Fibroblast of skin of scalp (primary cell): ENCODE measurements at places on chromosomes 3 and 15.

GRCh38 chr15:58547628-58548307, 116.0 kb downstream of the LIPC start:
- DNase-seq = no peak

- DNase-seq = no peak
Observed at GRCh38 chr3:107973152-107973551, 117.7 kb downstream of the CD47 start.

DNA sequence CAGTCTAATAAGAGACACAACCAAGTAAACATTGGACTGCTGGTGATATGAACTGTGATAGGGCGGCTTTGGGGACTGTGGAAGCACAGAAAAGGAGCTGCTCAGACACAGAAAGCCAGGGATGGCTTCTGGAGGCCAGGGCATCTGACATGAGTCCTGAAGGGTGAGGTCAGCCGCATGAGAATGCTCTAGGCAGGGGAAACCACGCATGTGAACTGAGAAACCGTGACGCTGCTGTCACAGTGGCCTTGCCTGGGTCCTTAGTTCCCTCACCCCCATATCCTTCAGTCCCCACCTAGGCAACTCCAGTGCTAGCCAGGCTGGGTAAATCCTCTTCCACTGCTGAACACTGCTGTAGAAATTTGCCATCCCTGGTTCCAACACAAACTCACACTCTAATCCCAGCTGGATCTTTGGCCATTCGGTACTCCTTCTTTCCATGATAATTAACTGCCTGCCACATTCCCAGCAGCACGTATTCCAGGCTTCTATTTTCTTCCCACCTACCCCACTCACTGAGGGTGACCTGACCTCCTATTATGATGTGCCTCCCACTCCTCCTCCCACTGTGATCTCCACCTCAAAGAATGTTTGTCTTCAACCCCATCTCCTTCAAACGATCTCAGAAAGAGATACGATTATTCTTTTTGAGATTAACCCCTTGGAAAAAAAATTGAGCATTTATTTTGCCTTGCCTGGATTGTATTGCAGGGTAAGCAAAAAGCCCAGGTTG, 31.4 kb downstream of the CRYGS start:
- no peak for DNase-seq

DNA sequence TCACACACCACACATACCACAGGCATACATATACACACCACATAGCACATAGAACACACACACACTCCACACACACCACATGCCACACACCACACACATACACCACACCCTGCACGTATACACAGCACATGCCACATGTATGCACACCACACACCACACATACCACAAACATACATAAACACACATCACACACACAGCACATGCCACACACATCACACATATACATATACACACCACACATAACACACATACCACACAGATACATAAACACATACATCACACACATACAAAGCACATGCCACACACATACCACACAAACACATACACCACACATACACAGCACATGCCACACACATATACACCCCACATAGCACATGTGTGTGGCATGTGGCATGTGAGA, 171.1 kb downstream of the OR4M2 start:
- no peak for DNase-seq

- DNase-seq = peak; percentile 79
Observed at GRCh38 chr15:43516185-43516584, 1.2 kb upstream of the MAP1A start.

DNA sequence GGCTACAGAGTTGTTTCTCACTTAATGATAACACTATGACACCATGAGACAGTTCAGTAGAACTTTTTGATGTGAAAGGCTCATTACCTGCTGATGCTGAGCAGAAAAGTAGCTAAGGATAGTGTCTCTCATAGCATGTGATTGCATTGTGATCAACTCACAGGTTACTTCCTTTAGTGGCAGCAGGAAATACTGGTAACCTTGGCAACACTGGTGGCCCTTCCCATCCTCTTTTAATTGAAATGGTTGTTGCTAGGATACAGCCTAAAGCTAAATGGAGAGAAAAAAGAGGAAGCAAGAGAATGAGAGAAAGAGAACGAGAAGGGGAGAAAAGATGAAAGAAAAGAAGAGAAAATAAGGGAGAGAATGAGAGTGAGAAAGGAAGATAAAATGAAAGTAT, 204.7 kb upstream of the GAP43 start:
- DNase-seq = no peak

DNA sequence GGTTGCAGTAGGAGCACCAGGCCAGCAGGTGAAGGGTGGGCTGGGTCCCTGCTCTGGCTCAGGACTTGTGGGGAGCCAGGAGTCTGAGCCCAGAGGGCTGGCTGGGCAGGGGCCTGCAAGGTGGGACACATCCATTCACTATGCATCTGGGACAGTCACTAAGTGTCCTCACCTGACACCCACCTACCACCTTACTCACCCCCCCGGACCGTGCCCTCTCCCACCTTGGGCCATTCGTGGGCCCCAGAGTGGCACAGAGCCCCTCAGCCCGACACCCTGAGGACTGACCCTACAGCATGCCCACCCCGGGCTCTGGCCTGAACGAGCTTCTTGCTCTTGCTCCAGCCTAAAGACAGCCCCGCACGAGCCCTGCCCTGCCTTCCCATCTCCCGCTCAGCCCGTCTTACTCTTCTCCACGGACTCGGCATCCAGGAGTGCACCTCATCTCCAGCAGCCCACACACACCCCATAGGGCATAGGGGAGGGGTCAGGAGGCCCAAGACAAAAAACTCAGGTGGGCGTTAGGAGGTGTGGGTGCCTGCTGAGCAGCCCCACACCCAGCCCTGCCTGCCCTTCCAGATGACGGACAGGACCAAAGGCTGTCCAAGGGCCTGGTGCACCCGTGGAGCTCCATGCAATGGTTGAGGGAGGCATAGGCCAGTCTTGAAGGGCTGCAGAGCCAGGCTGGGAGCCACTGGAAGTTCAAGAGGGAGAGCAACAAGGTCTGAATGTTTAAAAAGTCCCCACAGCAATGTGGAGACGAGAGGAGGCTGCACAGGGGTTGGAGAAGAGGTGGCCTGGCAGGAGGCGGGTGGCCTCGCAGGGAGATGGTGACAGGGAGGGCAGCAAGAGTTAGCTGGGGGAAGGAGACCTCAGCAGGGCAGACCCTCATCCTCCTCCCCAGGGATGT, 27.0 kb downstream of the PTH1R start:
- DNase-seq = no peak

DNA sequence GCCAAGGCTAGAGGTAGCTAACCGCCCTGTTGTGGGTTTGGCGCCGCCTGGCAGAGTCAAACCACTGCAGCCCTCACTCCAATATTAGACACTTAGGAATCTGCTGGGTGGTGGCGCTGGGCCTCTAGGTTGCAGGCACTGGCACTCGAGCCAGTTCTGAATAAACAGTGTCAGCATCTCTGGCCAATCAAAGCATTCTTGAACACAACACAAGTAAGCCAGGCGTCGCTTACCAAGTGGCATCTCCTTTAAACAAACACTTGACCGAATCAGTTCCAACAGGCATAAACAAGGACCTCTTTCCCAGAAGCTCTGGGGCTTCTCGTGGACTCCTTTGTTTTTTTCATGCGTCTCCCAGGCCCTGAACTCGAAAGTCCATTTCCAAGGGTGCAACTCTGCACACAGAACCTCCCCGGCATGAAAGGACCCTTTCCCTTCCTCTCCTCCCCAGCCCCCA, 82.3 kb downstream of the LRIG1 start:
- no peak for DNase-seq

DNA sequence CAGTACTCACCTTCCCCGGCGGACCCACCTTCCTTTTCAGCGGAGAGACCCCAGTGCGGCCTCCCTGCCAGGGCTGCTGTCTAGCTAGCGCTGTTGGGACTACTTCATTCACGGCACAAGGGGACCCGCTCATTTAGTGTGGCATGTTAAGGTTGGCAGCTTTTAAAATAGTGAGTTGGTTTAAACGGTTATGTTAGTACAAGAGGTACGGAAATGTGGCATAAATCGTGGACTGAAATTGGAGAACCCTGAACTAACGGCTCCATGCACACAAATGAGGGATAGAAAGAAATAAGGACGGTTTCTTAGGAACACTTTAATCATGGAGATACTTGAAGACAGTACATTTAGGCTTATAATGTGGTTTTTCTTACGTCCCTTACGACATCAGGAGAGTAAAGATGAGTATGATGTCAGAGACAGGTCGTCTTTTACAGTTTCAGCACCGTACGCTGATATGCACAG, 752 bp downstream of the CEP63 start:
- no peak for DNase-seq

GRCh38 chr3:111691293-111691909, 96.3 kb upstream of the ZBED2 start:
- peak; percentile 59 for DNase-seq

DNA sequence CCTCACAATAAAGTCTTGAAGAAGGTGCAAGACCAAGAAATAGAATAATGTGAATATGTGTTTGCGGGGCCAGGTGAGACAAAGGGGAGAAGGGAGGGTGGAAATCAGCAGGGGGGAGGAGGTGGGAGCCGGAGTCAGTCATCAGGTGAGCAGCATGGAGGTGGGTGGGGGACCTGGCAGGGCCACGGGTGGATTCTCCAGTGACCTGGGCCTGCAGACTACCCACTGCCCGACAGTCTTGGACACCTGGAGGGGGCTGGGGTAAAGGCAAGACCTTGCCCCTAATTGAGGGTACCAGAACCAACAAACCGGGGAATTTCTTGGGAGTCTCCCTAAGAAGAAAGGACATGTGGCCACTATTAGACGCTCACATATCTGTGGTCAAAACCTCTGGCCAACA, 95.8 kb downstream of the CHSY1 start:
- no peak for DNase-seq

GRCh38 chr3:46489875-46490274, 7.9 kb upstream of the RTP3 start:
- peak; percentile 22 for DNase-seq

GRCh38 chr15:47955021-47955420, 165.8 kb upstream of the SLC24A5 start:
- no peak for DNase-seq

GRCh38 chr3:181700168-181701087, 11.3 kb upstream of the SOX2 start:
- DNase-seq = peak; percentile 76

DNA sequence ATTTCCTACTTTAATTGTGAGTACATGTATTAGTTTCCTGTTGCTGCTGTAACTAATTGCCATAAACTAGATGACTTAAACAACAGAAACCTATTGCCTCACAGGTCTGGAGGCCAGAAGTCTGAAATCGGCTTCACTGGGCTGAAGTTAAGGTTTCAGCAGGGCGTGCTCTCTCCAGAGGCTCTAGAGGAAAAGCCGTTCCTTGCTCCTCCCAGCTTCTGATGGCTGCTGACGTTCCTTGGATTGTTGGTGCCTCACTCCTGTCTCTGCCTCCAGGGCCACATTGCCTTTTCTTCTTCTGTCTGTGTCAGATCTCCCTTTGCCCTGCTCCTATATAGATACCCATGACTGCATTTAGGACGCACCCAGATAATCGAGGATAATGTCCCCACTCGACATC, 80.9 kb downstream of the ARHGAP31 start:
- DNase-seq = no peak

DNA sequence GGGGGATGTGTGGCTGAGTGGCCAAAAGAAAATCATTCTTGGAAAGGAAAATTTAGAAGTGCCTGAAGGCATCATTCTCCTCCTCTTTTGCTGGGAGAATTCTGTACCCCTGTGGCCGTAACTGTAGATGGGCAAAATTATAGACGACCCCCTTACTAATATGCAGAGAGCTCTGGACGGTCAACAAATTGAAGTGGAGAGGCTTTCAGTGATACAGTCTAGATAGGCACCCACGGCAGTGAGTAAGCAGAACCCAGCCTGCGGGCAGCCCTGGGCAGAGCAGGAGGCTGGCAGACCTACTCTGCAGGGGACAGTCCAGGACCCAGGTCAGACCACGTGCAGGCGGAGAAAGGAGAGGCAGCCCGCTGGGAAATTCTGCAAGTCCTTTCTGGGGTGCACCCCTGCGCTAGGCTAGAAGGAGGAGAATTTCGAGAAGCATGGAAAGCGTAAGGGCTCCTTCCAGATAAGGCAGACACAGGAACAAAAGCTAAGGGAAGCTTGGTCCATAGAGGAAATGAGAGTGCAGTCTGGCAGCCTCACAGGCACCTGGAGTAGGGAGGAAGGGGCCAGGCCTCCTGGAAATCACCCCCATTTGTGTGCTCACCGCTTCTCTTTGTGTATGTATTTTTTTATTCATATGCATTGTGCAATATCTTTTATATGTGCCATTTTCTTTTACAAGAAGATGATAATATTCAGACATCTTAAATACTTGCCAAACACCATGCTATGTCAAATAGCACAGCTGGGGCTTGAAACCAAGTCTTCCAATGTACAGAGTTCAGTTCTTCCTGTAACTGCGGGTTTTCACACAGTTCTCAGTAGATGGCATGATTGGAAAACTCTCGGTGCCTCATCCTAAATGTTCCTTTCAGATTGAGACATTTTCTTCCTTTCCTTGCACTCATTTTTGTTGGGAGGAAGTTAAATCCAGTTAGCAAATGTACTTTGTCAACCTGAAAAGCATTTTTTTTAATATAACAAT, 40.2 kb downstream of the LRRK1 start:
- DNase-seq = no peak

GRCh38 chr3:15929944-15930571, 132.3 kb upstream of the ANKRD28 start:
- DNase-seq = no peak

GRCh38 chr15:90031231-90031791, 30.2 kb downstream of the ZNF710 start:
- DNase-seq = peak; percentile 80

GRCh38 chr15:66186049-66186825, 67.3 kb downstream of the MEGF11 start:
- peak; percentile 27 for DNase-seq

DNA sequence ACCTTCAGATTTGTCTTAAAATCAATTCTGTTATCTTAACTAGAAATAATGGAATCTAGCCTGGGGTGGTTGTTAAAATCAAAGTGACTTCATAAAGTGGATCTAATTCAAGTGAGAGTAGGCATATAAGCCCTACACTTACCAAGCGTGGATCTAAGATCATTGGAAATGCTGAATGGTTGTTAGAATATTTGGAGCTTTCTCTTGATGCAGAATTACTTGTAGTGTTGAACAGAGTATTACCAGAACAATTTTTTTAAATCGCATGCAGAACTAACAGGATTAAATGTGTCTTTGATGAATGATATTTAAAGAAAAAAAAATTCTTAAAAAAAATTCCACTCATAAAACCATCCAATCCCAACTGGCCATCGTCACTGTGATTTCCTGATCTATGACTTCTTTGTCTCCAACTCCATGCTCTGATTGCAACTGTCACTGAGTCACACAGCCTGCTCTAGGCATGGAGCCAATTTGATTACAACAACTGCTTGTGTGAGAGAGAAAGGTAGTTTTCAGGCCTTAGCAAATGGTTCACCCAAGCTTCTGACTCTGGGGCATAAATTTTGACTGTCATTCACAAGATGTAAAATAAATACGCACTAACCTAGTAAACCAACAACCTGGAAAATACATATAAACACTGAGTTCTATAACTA, 25.9 kb upstream of the SPRED1 start:
- peak; percentile 58 for DNase-seq

GRCh38 chr3:33915796-33916546, 117.5 kb downstream of the PDCD6IP start:
- peak; percentile 33 for DNase-seq
